ENCODE measurements at places on chromosomes 5 and 9.

DNA sequence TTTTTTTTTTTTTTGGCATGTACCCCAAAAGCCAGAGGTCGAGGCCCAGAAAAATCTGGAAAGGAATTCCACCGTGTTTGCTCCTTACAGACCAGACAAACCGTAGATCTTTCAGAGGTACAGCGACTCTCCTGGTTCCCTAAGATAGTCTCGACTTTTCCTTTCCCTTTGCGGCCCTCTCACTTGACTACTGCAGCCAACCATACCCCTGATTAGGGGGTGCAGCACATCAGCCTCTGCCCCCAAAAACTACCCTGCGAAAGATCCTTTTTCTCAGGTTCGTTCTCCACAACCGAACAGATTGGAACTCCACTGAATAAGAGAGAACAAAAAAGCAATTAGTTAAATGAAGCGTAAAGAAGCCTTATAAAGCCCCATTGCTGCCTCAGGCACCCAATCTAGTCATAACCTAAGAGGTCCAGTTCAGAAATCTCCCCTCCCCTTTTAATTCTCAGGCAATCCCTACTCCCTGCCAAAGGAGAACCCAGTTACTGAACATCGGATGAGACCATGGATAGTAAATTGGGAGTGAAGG lies 379 bp upstream of the TICAM2 start:
- DNase-seq = no peak

GRCh38 chr5:177405805-177406204 lies 3.6 kb downstream of the F12 start:
- DNase-seq = no peak

- DNase-seq = no peak
These were observed 4.9 kb upstream of the IFNB1 start for GRCh38 chr9:21082671-21083070.

DNA sequence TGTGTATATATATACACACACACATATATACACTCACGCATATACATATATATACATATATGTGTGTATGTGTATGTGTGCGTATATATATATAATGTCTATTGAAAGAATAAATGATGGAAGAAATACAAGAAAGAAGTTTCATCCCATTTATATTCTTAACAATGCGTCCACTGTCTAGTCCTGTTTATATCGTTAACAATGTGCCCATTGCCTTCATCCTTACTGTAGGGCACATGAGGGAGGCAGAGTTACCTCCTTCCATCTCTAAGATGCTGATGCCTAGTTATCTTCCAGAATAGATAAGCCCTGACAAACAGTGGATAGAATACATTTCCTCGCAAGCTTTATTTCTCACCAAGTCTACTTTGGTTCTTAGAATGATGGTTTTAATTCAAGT lies 389.8 kb upstream of the SEMA6A start:
- DNase-seq = no peak

- no peak for DNase-seq
These were observed 88.9 kb downstream of the KCNT1 start for GRCh38 chr9:135790850-135791249.

- DNase-seq = peak; percentile 27
These were observed 30.5 kb upstream of the F2RL1 start for GRCh38 chr5:76788362-76788761.

GRCh38 chr5:104299998-104300706 lies 737.6 kb upstream of the NUDT12 start:
- DNase-seq = no peak

- DNase-seq = no peak
These were observed 303.0 kb downstream of the PARP8 start for GRCh38 chr5:50969151-50970031.

GRCh38 chr5:130135506-130135905 lies 231.2 kb downstream of the CHSY3 start:
- DNase-seq = no peak

DNA sequence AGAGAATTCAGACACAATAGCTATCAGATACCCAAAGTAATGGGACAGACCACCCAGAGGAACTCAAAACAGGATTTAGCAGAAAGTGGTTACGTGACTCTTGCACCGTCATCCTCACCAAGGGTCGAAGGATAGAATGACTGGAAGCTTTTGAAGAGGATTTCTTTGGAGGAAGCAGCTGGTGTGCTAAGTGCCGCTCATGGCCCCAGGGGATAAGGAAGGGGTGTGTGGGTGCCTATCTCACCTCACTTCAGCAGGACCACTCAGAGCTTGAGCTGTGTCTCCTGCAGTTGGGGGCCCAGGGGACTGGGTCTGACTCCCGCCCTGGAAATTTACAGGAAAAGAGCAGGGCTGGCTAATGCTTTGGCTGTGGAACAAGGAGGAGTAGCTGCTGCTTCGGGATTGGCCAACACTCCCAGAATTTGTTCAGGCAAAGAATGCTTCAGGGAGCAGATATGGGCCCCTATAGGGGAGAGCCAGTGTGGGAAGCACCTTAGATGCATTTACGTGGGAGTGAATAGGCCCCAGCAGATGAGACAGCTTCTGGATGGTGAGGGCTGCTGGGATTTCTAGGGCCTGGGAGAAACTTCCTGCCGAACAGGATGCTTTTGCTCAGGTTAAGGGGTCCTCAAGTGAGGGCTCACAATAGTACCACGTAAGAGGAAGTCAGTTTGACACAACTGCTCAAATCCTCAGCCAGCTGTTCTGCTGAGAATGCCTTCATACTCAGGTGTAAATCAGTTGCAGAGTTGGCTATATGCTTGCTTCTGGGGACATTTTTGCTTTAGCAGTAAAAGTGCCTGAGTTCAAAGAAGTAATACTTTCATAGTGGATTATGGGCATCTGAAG lies 29.1 kb upstream of the TOMM5 start:
- no peak for DNase-seq

- no peak for DNase-seq
These were observed 10.0 kb downstream of the ZSWIM6 start for GRCh38 chr5:61342071-61342501.

- DNase-seq = no peak
These were observed 24.3 kb downstream of the CD14 start for GRCh38 chr5:140608722-140609121.

- no peak for DNase-seq
These were observed 62.8 kb downstream of the PDZD2 start for GRCh38 chr5:31701642-31702299.

All from right cardiac atrium (tissue), 5 donors.